T47D (cell line): ENCODE measurements at places on chromosomes 5 and 9.

- DNase-seq = no peak
These were observed 146.3 kb upstream of the RGMB start for GRCh38 chr5:98627121-98627520.

DNA sequence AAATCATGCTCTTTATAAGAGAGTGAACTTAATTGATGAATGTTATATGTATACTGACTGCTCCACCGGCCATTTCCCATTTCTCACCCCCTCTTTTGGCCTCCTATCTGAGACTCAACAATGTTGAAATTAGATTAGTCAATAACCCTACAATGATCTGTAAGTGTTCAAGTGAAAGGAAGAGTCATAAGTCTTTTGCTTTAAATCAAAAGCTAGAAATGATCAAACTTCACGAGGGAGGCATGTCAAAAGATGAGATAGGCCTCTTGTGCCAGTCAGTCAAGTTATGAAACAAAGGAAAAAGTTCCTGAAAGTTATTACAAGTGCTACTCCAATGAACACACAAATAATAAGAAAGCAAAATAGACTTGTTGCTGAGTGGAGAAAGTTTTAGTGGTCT lies 83.1 kb downstream of the NLN start:
- no peak for DNase-seq

DNA sequence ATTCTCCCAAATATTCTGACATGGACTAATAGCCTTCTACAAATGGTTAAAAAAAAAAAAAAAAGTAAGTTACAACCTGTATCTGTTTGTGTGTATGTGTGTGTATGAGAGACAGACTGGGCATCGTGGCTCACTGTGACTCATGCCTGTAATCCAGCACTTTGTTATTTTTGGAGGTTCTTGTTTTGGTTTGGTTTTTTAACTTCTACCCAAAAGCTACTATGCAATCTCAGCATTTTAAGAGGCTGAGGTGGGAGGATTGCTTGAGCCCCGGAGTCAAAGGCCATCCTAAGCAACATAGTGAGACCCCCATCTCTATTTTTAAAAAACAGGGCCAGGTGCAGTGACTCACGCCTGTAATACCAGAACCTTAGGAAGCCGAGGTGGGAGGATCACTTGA lies 17.6 kb upstream of the HAVCR1 start:
- DNase-seq = no peak

- DNase-seq = no peak
These were observed 1019.9 kb upstream of the WWC1 start for GRCh38 chr5:167271511-167271910.

GRCh38 chr9:92478783-92479182 lies 3.5 kb downstream of the ASPN start:
- no peak for DNase-seq

- no peak for DNase-seq
These were observed 38.7 kb downstream of the PLEKHG4B start for GRCh38 chr5:130601-131131.

DNA sequence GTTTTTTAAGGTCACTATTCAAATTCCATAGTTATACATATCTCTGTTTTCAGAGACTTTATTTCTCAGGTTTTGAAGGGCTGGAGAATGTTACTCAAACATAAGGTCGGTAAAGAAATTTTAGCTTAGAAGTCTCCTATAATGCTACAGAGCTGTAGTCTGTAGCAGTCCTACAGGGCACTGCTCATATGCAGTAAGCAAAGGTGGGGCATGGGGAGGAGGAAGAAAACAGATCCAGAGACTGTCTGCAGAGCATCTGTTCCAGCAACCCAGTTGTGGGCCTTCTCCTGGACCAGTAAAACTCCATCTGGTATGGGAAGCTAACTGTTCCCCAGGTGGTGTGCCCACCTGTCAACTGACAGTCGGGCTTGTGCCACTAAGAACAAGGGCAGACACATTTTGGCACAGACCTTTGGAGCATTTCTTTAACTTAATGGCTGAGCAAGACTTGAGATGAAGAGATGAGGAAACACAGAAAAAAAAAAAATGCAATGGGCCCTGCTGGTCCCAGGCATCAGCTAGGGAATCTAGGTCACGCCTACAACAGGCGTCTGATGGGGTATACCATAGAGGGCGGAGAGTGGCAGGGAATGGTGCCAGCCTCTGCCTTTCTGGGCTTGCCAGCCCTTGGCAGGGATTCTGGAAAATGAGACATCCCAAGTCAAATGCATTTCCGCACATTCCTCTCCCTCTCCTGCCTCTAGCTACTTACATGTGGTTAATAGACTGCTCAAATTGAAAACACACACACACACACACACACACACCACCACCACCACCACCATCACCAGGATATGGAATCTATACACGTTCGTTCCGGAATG lies 218.9 kb downstream of the ARL15 start:
- DNase-seq = no peak

DNA sequence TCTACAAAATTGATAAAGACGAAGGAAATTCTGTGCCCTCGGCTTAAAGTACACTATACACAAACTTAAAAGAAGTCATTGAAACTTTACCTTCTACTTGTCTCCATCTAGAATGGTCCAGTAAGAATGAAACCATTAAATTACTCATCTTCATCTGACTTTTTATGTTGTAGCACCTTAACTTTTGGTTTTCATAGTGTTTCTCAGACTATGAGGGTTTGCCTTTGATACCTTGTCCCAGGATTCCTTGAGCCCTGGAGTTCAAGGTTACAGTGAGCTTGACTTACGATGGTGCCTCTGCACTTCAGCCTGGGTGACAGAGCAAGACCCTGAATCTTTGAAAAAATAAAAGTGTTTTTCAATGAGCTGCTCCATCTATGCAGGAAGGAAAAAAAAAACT lies 132.2 kb downstream of the CDC42SE2 start:
- DNase-seq = no peak

GRCh38 chr5:43038496-43038989 lies 1.6 kb downstream of the ANXA2R start:
- DNase-seq = no peak

DNA sequence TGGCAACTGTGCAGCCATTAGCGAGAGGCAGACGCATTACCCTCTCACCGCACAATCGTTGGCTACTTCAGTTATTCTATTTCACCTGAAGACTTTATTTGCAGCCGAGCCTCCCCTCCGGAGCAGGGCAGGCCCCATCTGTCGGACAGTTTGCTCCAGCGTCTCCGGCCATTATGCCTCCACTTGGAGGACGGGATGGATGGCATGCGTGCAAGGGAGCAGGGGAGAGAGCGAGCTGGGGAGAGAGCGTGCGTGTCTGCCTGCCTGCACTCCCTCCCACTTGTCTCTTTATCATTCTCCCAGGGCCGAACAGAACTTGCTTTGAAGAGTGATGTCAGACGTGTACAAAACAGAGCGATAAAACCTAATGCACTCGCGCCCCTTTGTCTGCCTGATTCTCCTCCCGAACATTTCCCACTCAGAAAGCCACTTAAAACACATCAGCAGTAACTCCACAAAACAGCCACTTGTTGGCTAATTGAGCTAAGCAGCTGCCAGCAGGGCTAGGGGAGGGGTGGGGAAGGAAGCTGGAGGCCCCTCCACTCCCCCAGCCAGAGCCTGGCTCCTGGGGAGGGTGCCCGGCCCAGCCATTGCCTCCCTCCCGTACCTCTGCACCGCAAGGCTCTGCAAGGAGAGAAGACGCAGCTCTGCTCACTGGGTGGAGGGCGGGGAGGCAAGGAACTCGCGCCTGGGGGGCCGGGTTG lies 43.4 kb upstream of the FUBP3 start:
- DNase-seq = no peak

GRCh38 chr5:140869555-140869886 lies 764 bp downstream of the PCDHA11 start:
- no peak for DNase-seq
